ENCODE measurements at places on chromosomes 7 and 10.

GRCh38 chr10:21810582-21811244 lies 192.8 kb downstream of the DNAJC1 start:
- no peak for DNase-seq

GRCh38 chr10:12699258-12699700 lies 302.2 kb downstream of the CCDC3 start:
- no peak for DNase-seq

- no peak for DNase-seq
Observed at GRCh38 chr7:50455658-50456057, 5.5 kb upstream of the FIGNL1 start.

GRCh38 chr10:77392851-77393250 lies 244.8 kb downstream of the KCNMA1 start:
- no peak for DNase-seq

DNA sequence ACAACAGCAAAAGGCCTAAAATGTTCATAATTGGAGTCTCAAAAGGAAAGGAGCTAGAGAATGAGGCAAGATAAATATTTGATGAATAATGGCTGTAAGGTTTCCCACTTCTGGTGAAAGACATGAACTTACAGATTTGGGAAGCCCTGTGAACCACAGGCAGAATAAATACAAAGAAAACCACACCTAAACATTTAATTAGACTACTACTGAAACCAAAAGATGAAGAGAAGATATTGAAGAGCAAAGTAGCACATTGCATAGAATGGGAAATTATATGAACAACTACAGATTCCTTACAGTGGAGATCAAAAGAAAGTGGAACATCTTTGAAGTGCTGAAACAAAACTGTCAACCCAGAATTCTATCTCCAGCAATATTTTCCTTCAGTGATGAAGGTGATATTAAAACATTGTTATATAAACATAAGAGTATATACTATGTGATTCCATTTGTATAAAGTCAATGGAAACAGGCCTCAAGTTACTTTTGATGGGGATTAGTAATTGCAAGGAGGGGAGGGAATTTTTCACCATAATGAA lies 191.3 kb upstream of the KAT6B start:
- DNase-seq, result no peak

DNA sequence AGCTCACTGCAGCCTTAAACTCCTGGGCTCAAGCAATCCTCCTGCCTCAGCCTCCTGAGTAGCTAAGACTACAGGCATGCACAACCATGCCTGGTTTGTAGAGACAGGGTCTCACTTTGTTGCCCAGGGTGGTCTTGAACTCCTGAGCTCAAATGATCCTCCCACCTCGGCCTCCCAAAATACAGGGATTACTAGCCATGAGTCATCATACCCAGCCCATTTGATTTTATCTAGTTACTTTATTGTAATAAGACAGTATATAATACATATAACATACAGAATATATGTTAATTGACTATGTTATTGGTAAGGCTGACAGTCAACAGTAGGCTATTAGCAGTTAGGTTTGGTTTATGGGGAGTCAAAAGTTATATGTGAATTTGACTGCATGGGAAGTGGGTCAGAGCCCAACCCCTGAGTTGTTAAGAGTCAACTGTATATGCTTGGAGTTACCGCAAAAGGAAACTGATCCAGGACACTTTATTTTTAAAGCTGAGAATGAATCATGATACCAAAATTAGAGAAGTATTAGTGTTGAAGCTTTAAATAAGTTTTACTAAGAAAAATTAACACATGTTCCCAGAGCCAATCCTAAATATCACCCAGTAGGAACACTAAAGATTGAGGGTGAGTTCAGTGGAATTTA lies 20.7 kb upstream of the KMT2E start:
- no peak for DNase-seq

DNA sequence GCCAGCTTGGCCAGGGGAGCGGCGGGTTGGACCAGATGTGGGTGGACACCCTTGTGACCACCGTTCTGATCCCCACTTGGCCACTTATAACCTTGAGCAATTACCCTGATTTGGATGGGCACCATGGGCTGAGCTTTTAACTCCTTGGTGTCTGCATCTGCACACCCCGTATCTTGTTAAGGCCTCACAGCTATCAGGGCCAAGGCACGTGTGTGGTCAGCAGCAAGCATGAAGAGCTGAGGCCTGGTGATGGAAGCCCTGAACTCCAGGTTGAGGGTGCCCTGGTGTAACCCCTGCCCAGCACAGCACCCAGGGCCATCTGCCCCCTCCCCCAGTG lies 89.2 kb downstream of the ZMIZ1 start:
- no peak for DNase-seq

Data from cerebellar nuclear complex (tissue), 1 donor.